ENCODE measurements at places on chromosomes 3 and 15.

- no peak for DNase-seq
Observed at GRCh38 chr15:93045191-93045785, 43.7 kb downstream of the RGMA start.

DNA sequence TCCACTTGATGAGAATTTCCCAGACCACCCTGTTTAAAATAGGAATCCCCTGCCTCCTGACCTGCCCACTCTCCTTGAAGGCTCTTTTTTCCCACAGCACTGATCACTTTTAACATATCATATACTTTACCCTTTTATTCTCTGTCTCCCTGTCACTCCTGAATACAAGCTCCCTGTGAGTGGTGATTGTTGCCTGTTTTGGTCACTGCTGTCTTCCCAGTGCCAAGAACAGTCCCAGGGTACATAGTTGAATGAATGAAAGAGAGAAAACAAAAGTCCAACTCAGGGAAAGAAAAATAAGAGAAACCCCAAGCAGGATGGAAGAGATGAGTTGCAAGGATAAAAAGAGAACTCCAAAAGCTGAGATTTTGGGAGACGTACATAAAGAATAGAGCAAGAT, 500.3 kb upstream of the LMCD1 start:
- no peak for DNase-seq

GRCh38 chr15:67091071-67091979, 25.9 kb downstream of the SMAD3 start:
- DNase-seq = peak; percentile 24

DNA sequence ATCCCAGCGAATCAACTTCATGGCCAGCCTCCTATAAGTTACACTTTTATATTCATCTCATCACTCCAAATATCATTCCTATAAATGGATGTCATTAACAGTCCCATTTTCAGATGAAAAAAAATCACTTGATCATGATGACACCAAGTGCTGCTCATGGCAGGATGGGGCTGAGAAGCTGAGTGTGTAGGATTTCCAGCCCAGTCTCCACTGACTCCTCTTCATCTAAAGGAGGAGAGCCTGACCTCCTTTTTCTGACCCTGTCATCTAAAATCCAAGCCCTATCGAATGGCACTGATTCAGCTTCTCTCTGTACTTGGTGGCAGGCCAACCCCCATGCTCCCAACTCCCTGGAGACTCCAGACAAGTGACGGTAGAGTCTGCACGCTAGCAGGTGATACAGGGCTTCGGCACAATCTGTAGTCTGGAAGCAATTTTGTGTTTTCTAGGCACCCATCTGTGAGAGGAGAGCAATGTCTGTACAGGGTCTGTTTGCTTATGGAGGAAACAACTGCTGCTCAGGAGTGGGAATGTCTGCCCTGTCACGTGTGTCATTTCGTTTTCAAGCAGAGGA, 103.2 kb downstream of the EPHB1 start:
- peak; percentile 66 for DNase-seq

- no peak for DNase-seq
Observed at GRCh38 chr3:116226266-116226665, 219.0 kb downstream of the LSAMP start.

- no peak for DNase-seq
Observed at GRCh38 chr3:147737376-147737775, 328.2 kb downstream of the ZIC1 start.

DNA sequence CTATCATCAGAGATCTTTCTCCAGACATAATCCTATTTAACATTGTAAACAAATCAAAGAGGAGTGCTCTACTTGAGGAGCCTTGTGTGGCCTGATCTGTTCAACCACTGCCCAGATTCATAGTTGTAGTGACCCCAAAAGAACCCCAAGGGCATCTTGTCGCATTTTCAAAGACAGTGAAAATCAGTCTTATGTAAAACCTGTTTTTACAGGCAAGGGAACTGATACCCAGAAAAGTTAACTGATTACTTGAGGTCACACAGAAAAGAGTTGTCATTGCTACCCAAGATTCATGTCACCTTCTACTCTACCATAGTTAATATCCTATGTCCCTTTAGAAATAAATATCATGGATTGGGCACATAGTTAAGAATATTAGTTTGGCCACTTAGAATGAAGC, 40.5 kb upstream of the ARPP21 start:
- no peak for DNase-seq

DNA sequence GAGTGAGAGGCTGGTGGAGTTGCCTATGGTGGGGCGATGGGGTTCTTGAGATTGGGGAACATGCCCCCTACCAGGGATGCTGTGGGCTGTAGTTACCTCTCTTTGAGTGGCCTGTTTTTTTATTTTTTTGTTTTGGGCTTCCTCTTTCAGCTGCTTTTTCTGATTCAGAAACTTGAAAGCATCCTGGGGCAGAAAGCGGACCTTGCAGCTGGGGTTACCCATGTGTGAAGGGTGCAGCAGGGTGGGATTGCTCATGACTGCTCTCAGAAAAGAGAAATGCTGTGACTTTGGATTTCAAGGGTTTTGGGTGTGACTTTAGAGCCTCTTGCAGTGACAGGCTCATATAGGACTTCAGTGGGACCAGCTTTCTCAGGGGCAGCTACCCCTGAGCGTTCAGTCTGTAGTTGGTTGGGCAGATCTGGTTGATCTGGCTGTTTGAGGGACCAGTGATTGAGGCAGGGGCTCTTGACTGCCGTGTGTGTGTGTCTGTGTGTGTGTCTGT, 1.8 kb downstream of the LIMD1 start:
- DNase-seq = no peak

GRCh38 chr3:11197484-11197883, 43.2 kb downstream of the HRH1 start:
- DNase-seq = no peak

DNA sequence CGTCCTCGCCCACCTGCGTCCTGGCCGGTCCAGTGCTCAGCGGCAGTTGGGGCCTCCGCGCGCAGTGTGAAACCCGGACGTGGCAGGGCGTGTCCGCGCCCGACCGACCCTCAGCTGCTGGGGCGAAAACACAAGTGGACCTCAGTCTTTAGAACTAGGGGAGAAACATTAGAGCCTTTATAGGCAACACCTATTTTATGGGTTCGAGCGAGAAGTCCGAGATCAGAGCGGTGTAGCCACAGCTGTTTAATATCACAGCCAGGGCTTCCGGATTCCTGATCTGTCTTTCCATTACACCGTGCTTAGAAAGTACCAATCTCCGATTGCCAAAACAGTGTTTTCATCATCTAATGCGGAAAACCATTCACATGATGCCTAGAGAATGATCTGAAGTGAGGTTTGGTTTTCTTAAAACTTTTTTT, 506 bp downstream of the RAD51 start:
- no peak for DNase-seq

- no peak for DNase-seq
Observed at GRCh38 chr15:78906316-78906620, 33.6 kb downstream of the MORF4L1 start.

GRCh38 chr3:104291437-104291851, 1075.3 kb upstream of the ALCAM start:
- no peak for DNase-seq

DNA sequence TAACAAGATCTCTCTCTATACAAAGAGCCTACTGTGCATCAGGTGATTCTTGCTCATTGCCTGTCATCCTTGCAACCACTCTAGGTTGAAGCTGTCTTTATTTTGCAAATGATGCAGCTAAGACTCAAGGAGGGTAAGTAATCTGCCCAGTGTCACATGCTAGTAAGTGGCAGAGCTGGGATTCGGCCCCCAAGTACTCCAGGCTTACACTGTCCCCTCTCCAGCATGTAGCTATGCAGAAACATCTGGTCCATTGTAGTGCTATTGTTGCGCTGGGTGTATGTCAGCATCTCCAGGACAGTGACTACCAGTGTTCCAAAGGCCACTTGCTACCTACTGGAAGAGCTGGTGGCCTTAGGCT, 248.9 kb downstream of the SLCO3A1 start:
- no peak for DNase-seq

GRCh38 chr3:174146008-174146407, 713.1 kb upstream of the NAALADL2 start:
- no peak for DNase-seq

DNA sequence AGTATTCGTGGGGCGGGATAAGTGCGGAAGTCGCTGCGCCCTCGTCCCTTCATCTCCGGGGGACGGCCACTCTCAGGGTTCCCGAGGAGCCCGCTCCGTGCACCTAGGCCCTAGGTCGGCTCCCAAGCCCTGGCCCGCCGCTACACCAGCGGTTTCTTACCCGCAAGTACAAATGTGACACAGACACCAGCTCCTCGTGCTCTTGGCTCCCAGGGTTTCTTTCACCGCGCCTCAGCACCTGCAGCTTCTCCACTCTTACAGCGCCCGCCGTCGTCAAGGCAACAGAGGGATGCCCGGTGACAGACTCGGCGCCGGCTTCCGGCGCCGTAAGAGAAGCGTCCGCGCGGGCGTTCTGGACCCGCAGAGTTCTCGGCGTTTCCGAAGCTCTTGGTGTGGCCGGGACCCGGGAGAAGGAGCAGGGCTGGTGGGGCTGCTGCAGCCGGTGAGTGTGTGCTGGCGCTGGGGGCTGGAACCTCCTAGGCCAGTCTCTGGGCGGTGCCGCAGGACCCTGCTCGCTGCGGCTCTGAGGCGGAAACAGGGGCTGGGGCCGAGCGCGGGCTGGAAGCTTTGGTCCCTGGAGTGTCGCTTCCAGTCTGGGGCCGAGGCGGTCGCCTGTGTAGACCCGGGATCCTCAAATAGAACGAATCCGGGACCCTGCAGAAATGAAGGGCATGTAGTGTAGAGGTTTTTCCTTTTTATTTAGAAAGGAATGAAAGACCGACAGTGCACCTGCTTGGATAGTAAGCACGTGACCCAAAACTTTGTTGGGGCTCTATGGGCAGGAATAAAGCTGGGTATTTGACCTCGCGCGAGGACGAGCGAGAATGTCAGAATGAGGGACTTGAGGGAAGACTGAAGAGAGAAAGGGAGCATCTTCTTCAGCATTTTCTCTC, 155.4 kb upstream of the GOLGA6L4 start:
- peak; percentile 41 for DNase-seq

- no peak for DNase-seq
Observed at GRCh38 chr3:192577271-192577670, 150.1 kb downstream of the FGF12 start.

- no peak for DNase-seq
Observed at GRCh38 chr3:53597136-53597915, 102.9 kb downstream of the CACNA1D start.

DNA sequence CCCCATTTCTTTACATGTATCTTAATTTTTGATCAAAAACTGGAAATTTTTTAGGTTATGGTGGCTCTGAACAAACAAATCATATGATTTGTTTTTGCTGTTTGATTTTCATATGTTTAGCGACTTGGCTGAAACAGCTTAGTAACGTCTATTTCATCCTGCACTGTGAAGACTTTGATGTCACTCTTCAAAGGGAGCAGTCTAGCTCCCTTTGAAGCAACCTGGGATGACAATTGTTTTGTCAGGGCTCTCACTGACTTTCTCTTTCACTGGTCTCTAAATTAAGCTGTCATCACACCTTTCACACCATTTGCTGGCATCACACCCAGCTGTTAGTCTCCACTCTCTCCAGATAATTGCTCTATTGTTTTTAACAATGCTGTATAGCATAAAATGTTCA, 896.9 kb downstream of the IGSF11 start:
- no peak for DNase-seq

DNA sequence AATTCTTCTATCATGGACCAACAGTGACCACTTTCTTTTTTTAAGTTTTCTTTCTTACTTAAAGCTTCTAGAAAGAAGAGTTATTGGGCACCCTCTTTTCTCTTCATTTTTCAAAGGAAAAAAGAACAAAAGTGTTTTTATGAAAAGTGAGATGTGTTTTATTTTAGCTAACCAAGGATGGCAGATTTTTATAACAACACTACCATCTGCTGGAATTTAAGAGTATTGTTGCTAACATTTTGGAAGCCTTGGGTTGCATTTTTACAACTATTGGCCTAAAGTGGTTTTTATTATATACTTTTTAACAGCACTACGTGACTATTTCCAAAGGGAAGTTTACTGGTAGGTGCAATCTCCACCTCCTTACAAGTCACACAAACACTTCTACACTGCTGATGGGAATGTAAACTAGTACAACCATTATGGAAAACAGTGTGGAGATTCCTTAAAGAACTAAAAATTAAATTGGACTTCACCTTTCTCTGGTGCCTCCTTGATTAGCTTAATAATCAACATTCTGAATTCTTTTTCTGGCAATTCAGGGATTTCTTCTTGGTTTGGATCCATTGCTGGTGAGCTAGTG, 237.7 kb upstream of the AGTR1 start:
- no peak for DNase-seq

DNA sequence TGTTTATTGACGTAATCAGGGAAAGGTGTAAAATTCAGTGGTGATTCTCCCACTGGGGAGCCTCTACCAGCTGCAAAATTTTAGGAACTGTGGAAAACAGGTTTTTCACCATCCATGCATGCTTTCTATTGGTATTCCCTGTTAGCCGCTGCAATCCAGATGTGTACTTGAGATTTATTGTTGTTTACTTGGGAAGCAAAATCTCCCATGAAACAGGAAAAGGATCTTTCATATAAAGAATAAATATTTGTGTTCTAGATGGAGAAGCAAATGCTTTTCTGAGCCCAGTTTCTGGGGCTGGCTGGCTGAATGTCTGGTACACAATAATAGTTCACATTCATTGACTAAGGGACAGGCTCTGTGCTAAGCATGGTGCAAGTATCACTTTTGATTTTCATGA, 144.6 kb upstream of the RASGRP1 start:
- no peak for DNase-seq

Data from DMS153 (cell line).